ENCODE measurements at places on chromosomes 16 and 17.

DNA sequence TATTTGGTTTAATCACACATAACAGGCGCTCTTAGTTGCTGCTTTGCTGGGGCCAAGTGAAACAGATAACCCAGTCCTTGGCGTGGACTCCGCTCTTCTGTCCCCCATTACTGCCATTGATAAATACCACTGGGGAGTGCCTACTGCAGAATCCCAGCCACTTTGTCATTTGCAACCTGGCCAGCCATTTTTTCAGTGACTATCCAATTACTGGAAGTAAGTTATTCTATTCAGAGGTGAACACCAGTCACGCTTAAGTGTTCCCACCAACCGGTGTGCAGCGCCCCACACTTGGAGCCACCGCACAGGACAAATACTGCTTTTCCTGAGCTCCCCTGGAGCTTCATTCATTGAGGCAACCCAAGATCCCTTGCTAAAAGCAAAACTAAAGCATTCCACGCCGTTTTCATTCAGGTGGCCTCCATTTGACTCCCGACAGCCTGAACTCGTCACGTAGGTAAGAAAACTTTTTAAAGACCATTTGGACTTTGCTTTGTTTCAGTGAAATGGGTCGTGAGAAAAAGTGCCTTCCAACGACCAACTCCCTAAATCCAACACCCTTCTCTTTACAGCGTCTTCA lies 1.8 kb downstream of the USP7 start:
- no peak for DNase-seq

DNA sequence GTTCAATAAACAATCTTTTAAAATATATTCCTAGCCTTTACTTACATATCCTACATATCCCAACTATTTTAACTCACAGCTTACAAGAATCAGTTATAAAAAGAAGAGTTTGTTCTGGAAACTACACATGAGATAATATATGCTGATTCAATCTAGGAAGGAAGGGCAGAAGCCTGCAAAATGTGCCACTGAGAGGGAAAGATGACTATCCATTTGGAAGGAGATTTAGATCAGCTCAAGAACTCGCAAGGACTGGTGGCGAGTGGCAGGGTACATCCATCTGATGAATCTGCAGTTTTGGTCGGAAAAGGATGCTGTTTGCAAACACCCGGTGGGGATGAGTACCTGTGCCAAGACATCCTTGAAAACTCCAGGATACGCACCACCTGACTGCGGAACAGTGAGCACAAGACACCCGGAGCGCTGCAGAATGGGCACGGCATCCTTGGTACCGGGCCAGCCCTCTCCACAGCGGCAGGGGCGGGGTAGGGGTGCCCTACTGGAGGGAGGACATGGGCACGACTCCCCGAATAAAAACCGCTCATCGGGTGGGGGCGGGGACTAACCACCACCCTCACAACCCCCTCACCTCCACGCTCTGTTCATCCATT lies 723 bp downstream of the TRIM37 start:
- peak; percentile 85 for DNase-seq

DNA sequence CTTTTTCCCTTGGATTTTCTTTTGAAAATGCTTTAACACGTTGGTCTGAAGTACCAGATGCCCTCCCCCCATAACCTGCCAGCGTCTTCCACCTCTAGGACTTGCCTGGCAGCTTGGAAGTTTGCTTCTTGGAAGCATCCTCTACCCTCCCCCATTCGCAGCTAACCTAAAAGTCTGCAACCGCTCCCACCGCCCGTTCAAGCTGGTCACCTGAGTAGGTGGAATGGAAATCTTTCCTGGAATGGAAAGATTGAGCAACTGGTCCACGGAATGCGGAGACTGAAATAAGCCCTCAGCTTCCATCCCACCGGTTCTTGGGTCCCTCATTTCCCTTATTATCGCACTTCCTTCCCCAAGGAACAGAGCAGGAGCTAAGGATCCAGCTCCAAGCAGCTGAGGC lies 31.4 kb downstream of the HS3ST3B1 start:
- no peak for DNase-seq

- DNase-seq, result no peak
These were observed 293.8 kb upstream of the AXIN2 start for GRCh38 chr17:65855245-65855644.

- no peak for DNase-seq
These were observed 73.2 kb downstream of the C16orf78 start for GRCh38 chr16:49446805-49447204.

DNA sequence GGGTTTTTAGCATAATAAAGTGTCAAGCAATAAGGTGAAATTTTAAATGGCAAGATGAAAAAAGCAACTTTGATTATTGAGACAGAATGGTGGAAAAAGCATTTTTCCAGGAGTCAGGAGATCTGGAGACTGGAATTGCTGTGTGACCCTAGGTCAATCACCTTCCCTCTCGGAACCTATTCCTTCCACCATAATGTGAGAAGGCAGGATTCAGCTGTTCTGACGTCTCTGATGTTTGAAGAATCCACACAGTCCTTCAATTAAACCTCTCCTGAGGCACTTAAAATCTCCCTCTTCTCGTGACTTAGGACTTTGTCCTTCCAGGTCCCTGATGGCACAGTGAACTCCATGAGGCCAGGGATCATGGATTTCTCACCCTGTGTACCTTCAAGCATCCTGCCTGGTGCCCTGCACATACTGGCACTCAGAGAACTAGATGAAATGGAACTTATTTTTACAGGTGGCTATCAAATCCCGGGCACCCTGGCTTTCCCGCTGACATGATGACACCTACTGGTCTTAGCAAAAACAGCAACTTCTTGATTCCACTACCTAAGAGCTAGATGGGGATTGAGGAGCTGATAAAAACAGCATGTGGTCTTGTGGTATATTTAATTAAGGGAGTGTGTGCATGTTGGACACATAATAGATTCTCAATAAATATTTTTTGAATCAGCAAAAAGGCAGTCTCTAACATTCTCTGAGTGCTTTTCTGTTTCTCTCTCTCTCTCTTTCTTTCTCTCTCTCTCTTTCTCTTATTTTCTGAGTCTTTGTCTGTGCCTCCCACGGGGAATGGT lies 2.3 kb upstream of the CCDC182 start:
- DNase-seq, result peak; percentile 73

Data from NCI-H2171 (cell line).